Stimulated activated CD8-positive, alpha-beta memory T cell treated with anti-CD3 and anti-CD28 coated beads, Interleukin-12 subunit alpha, Interleukin-12 subunit beta, amount 100 ng/mL, for 1 hour (primary cell): ENCODE measurements at places on chromosomes 3 and 15.

DNA sequence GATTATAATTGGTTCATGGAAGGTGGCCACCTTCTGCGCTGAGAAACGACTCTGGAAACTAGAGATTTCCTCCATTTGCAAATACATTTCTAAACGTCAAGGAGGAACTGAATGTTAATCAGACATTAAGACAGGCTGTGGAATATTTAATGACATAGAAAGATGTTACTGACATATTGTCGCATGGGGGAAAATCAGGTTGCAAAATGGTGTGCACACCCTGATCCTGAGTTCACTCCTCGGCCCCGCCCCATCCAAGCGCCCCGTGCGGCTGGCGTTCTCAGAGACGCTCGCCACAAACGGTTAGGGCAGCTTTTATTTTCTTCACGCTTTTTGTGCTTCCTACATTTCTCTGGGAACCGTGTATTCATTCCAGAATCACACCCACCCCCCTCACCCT is 10.7 kb downstream of the H1-8 start:
- no peak for DNase-seq

DNA sequence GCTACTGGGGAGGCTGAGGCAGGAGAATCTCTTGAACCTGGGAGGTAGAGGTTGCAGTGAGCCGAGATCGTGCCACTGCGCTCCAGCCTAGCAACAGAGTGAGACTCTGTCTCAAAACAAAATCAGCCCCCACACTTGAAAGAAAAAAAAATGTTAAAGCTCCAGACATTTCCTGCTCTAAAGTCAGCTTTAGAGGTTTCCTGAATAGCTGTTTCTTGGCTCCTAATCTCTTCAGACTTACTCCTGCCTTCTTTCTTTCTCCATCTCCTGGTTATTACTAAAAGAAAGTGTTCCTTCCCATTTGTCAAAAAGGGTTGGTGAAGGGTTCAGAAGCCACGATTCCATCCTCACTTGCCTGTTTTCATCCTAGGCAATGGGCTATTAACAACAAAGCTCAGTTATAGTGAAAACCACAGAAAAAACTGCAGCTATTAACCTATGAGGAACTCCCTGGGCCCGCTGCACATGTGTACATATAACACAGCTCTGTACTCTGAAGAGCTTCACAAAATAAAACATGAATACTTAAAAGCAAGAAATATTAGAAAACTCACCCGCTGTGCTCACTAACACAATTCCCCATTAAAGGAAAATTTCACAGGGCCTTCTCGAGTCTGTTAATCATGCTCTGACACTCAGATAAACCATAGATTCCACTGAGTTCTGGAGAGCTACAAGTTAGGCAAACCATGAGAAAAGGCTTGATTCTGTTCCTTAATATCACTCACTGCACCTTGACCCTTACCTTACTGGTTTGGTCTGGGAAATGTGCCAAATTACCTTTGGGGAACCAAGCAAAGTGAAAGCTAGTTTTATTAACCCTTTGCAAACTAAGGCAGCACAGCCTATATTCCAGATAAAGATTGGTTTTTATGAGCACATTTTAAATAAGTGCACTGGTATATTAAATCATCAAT is 89.9 kb upstream of the TSPAN3 start:
- DNase-seq = no peak

DNA sequence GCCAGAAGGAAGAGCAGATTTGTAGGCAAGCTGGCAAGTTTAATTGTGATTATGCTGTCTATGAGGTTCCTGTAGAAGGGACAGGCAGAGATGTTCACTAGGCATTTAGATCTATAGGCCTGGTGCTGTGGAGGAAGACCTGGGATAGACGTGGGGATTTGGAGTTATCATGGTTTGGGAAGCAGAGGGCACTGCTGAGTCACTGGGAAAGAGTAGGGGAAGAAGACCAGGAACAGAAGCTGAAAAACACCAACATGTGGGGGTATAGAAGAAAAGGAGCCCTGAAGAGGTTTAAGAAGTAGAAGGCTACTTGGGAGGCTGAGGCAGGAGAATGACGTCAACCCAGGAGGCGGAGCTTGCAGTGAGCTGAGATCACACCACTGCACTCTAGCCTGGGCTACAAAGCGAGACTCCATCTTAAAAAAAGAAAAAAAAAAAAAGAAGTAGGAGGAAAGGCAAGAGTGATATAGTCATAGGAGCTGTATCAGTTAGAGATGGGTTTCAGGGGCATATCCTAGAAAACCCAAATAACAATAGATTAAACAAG is 19.3 kb downstream of the GRK7 start:
- no peak for DNase-seq

DNA sequence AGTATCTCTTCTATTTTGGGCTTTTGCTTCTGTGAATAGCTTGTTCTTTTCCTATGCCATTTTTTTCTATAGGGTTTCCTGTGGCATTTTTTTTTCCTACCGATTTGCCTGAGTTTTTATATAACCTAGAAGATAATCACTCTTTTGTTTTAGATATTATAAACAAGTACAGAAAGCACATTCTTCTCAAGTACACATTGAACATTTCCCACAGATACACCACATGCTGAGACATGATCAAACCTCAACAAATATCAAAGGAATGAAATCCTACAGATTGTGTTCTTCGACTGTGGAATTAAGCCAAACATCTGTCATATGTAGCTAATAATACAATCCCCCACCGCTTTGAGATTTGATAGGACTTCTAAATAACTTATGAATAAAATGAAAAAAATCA is 9.1 kb upstream of the FEM1B start:
- no peak for DNase-seq

DNA sequence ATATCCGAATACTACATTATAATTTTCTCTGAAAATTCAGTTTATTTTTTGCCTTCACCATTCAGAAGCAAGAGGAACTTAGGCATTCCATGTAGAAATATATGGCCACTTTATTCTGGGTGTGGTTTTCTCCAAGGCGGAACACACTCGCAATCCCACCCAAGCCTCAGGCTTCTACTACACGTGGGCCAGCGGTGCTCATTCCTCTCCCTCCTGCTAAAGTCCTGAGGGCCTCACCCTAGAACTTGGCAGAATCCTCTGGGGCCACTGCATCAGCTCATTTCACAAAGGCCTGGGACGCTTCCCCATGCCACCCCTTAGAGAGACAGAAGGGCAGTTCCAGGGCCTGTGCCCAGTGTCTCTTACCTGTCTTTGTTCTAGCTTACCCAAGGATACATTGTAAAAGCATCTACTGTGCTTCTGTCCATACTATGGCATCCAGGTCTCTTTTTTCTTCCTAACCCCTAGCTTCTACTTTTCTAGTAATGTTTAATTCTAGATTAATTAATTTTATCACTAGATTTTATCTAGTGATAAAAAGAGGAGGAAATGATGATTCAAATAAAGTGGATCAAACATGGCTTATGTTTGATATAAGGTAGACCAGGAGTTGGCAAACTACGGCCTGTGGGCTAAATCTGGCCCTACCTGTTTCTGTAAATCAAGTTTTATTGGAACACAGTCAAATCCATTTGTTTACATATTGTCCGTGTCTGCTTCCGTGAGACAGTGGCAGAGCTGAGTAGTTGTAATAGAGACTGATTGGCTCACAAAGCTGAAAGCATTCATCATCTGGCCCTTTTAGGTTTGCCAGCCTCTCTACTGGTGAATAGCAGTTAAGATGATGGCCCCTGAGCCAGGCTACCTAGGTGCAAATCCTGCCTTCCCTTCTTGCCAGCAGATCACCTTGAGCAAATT is 29.8 kb downstream of the LARS2 start:
- no peak for DNase-seq

- no peak for DNase-seq
Observed at GRCh38 chr3:157166561-157166960, 6.6 kb upstream of the CCNL1 start.

DNA sequence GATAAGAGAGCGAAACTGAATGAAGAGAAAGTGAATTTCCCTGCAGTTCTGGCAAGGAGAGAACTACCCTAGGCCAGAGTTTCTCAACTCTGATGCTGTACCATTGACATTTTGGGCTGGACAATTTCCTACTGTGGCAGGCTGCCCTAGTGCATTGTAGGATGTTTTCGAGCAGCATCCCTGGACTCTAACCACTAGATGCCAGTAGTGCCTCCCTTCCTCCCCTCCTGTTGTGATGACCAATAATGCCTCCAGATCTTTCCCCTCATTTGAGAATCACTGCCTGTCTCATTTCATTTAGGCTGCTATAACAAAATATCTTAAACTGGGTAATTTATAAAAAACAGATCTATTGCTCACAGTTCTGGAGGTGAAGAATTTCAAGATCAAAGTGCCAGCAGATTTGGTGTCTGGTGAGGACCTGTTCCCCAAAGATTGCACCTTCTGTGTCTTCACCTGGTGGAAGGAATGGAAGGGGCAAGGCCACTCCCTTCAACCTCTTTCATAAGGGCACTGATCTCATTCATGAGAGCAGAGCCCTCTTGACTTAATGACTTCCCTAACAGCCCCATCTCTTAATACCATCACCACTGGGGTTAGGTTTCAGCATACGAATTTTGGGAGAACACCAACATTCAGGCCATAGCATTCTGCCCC is 188.9 kb upstream of the MEIS2 start:
- DNase-seq = no peak
